ELF-1 (cell line): ENCODE measurements at places on chromosomes 3 and 15.

GRCh38 chr3:109191421-109191820, 54.9 kb downstream of the C3orf85 start:
- DNase-seq = no peak

- peak; percentile 60 for DNase-seq
These were observed 29.8 kb downstream of the FEM1B start for GRCh38 chr15:68307131-68307928.

DNA sequence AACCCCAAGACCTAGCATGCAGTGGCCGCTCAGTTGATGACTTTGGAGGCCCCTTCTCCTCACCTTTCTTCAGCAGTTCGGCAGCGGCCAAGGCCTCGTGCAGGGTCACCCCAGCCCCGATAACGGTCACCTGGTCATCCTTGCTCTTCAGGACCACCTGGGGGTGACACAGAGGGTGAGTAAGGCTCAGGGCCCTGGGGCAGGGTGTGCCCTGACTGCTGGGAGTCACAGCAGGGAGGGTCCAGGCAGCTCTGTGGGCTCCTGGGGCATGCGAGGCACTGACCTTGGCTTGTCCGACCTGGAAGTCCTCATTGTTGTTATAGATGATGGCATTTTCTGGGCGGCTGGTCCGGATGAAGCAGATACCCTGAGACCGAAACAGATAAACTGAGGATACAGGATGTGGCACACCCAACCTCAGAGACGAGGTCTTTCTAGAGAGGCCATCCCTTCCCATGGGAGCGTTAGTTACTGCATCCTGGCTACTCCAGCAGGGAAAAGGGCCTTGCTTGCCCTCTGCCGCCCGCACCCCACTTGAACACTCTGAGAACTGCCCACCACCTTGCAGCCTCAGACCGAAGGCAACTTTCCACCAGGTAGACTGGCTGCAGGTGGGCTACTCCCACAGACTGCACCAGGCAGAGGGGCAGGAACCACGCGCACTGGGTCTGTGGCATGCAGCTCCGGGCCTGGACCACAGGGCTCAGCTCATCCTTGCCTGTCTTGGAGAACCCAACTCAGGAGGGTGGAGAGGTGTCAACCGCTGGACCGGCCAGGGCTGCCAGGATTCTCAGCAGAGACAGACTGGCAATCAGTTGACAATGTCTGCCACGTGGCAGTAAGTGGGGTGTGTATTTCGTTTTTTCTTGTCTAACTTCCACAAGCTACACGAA, 27.6 kb downstream of the TKT start:
- peak; percentile 1 for DNase-seq

- no peak for DNase-seq
These were observed 14.3 kb downstream of the MEF2A start for GRCh38 chr15:99580076-99580475.

- DNase-seq = no peak
These were observed 33.3 kb downstream of the GLB1 start for GRCh38 chr3:33063651-33064051.

- peak; percentile 7 for DNase-seq
These were observed 303.9 kb upstream of the RASGRP1 start for GRCh38 chr15:38868326-38869114.

DNA sequence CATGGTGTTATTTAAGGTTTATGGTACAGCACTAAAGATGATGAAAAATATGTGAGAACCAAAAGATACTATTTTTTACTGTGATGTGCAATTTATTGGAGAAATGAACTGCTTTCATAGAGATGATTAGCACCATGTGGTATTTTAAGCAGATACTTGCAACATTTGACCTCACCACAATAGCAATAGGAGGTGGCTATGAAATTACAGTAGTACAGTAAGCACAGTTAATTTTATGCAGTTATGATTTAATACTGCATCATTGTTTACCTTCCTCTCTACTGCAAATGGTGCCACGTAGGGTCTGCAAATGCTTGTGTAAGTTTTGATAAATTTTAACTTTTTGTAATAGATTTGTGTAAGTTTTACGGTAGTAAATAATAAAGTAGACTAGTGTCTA, 14.0 kb downstream of the PYGO1 start:
- no peak for DNase-seq

GRCh38 chr15:24954783-24955530, at the start of the genes SNRPN and SNURF:
Gene SNRPN (plus strand): TSS chr15:24954987. CDS start chr15:24974454, 19,467 bp downstream.
Gene SNURF (plus strand): TSS chr15:24954987. CDS start chr15:24955049, 62 bp downstream.
- peak; percentile 84 for DNase-seq

GRCh38 chr15:86608461-86609205, 529.0 kb downstream of the AGBL1 start:
- DNase-seq = no peak

- DNase-seq = no peak
These were observed 125.8 kb upstream of the STT3B start for GRCh38 chr3:31406896-31407295.

- DNase-seq = no peak
These were observed 122.3 kb upstream of the NR2E3 start for GRCh38 chr15:71687902-71688508.

DNA sequence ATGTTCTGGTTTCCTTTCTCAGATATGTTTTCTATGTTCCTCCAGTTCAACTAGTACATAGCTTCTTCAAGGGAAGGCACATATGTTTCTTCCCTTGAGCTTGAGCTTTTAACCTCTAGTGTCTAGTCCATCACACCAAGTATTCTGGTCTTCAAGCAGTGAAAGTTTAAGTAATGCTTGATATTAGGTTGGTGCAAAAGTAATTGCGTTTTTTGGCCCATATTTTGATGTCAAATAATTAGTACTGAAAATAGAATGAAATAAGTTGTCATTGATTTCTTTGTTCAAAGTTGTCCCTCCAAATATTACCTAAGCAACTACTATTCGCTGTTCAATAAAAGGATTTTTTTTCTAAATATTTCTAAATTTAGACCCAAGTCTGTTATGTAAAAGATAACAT, 146.7 kb upstream of the TSC22D2 start:
- DNase-seq = no peak

DNA sequence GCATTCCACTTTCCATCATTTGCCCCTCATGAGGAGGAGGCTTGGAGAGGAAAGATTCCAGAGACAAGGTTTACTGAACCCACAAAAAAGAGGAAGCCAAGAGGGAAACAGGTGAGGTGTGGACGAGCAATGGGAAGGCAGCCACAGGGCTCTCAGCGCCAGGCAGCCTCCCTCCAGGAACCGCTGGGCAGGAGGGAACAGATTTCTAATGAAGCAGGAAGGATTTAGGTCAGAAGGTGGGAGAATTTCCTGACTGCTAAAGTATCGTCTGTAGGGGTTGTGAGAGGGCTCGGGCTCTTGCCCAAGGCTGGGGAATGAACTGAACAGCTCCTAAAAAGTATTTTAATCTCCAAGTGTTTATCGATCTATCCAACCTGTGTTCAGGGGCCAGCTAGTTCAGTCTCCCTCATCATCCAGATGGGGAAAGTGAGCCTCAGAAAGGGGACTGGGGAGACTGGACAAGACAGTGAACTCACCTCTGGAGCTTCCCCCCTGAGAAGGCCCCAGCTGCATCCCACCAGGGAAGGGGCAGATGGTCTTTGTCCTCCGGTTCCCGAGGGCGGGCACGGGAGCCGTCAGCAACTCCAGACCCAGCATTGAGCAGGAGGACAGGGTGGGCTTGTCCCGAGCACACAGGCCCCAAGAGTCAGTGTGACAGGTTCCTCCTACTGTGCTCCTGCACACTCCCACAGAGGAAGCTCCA, 10.5 kb downstream of the LOXL1 start:
- no peak for DNase-seq

DNA sequence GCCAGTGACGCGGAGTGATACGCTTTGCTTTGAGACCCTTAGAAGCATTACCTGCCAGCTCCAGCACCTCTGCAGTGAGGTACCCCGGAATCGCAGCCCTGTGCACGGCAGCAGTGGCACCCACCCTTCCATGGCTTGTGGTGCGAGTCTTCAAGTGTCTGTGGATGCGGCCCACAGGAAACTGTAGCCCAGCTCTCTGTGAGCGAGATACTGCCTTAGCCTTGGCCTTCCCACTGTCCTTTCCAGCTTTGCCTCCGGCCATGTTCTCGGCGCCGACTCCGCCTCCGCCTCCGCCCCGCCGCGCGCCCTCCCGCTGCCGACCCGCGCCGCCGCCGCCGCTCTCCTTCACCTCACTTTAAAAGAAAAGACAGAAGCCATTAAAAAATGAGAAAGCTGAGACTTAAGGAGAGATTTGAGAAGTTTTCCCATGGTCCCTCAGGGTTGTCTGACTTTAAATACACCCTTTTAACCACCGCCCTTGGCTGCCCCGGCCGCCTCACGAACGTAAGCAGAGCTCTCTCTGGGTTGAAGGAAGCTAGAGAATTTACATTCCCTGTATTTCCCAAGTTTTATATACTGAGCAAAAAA, 78.5 kb upstream of the FAM174B start:
- peak; percentile 75 for DNase-seq

- no peak for DNase-seq
These were observed 39.6 kb downstream of the CLDN11 start for GRCh38 chr3:170458285-170458684.

DNA sequence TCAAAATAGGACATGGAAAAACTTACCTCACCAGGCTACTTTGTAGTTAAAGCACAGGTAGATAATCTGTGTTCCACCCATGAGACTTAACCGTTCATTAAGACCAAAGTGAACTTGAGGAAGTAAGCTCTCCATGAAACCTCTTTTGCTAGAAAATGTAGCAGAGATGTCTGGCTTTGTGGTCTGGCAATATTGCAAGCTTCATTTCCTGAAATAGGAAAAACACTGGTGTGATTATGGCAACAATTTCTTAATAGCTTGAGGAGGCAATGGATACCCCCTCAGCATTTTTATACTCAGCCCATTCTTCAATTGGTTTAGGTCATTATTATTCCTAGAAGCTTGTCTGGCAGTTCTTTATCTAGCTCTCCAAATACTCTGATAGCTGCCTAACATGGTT, 957.3 kb downstream of the IGSF11 start:
- no peak for DNase-seq

DNA sequence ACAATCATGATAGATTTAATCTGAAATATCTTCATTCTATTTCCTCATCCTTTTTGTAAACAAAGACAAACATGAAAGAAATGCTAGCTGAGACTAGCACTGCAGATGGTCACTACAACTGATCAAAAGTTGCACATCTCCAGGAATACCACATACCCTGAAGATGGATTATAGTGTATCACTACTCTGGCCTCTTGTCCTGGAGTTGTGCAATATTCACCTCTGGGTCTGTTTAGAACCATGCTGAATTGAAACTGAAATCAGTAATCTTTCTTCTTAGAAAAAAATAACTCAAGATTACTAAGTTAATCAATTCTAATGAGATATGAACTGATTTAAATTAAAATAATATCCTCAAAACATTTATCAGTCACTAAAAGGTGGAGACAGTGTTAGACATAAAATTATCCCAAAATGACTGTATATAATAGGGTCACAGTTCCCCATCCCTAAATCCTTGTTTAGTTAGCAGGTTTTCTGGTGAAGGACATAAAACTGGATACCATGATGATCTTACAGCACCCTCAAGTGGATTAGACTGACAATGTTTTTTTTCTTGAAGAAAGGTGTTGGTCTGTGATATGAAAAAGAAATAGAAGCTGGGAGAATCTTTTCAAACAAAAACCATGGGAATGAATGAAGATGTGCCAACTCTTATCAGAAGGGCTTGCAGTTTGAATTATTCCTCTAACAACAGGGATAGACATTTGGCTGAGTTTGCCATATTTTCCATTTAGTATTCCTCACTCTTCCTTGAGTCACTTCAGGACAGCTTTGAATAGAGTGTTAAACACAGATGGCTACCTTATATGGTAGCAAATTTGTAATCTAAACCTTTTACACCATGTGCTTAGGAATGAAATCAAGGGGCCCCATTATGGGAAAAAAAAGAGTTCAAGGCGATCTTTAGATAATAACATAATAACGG, 7.1 kb upstream of the TTC14 start:
- no peak for DNase-seq

- DNase-seq = no peak
These were observed 986.5 kb downstream of the ROBO2 start for GRCh38 chr3:78026318-78026828.

DNA sequence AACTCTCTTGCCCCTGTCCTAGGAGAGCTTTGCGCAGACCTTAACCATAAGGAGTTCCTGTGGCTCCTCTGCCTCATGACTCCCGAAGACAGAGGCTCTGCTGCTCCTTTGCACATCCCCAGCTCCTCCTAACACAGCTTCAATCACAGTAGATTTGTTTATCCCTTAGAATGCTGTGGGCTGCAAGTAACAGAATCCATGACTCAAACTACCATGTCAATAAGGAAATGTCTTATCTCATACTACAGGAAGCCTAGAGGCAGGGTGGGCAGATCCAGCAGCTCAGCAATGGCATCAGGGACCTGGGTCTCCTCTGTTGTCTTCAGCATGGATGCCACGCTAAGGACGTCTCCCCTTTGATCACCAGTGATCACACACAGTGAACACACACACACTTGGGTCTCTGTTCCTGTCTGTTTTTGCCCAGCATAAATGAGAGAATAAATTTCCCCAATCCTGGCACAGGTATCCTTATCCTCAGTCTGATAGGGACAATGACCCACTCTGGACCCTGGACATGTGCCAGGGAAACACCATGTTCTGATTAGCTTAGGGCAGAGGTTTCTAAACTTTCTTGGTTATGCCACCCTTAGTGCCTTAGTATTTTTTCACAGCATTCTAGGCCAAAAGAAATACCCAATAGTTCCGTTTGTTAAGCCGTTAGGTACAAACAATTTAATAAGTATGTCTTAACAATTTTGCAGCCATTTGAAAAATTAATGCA, 46.1 kb upstream of the MRPS22 start:
- no peak for DNase-seq

DNA sequence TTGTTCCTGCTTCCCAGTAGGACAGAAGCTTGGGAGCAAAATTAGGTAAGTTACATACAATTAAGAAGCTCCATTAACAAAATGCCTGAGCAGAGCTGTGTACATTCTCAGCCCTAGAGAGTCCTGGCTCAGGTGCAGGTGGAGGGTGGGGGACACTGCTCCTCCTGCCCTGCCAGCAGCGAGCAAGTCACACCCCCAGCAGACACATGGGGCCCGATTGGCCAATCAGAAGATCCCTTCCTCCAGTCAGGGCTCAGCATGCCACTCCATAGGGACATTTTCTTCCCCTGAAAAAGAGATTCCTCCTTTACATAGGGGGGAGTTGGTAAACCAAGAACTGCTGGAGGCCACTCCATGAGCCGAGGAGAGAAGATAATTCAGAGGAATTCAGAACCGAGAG, 62.1 kb downstream of the PLXNA1 start:
- peak; percentile 89 for DNase-seq

- no peak for DNase-seq
These were observed 42.4 kb upstream of the HERC1 start for GRCh38 chr15:63876085-63876662.
